Esophagus squamous epithelium (tissue), 5 donors: ENCODE measurements at places on chromosomes 7 and 10.

DNA sequence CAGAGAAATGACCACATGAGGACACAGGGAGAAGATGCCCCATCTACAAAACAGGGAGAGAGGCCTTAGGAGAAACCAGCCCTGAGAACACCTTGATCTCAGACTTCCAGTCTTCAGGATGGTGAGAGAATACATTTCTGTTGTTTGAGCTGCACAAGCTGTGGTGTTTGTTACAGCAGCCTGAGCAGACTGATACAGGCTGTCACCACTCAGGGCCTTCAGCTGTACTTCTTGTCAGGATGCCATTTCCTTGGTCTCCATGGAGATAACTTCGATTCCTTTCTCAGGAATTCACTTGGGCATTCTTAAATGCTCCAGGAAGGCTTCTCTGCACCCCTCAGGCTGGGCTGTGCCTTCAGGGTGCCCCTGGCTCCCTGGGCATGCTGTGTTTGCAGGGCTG lies 85.7 kb upstream of the IGFBP3 start:
- H3K4me1 ChIP-seq, result no peaks in the 10 kb centered on the region
- no peak overlapping the region for H3K4me3 ChIP-seq
- H3K27me3 ChIP-seq, result no peaks in the 10 kb centered on the region
- no peak for DNase-seq

GRCh38 chr10:129404091-129404490 lies 63.0 kb upstream of the MGMT start:
- H3K36me3 ChIP-seq, result no peaks in the 10 kb centered on the region
- H3K4me1 ChIP-seq, result no peaks in the 10 kb centered on the region
- no peak overlapping the region for H3K4me3 ChIP-seq
- no peak for DNase-seq
- no peaks in the 10 kb centered on the region for H3K27me3 ChIP-seq
- H3K27ac ChIP-seq, result no peak overlapping the region

- H3K27ac ChIP-seq, result no peak overlapping the region
- DNase-seq, result no peak
- no peaks in the 10 kb centered on the region for H3K36me3 ChIP-seq
These were observed 95.8 kb upstream of the ABCB5 start for GRCh38 chr7:20519645-20520044.

- no peak for DNase-seq
- no peak overlapping the region for H3K27ac ChIP-seq
- no peaks in the 10 kb centered on the region for H3K27me3 ChIP-seq
- H3K4me1 ChIP-seq, result no peaks in the 10 kb centered on the region
- no peak overlapping the region for H3K4me3 ChIP-seq
These were observed 220.1 kb downstream of the TNS3 start for GRCh38 chr7:47361746-47362215.

GRCh38 chr10:28580825-28581224 lies 47.9 kb downstream of the WAC start:
- H3K36me3 ChIP-seq, result peaks cover 46% of the 10 kb centered on the region
- H3K27ac ChIP-seq, result no peak overlapping the region
- no peaks in the 10 kb centered on the region for H3K4me1 ChIP-seq
- no peak overlapping the region for H3K4me3 ChIP-seq
- DNase-seq, result no peak
- no peaks in the 10 kb centered on the region for H3K27me3 ChIP-seq

- no peaks in the 10 kb centered on the region for H3K27me3 ChIP-seq
- H3K4me1 ChIP-seq, result peaks cover 15% of the 10 kb centered on the region
- no peak for DNase-seq
- H3K36me3 ChIP-seq, result no peaks in the 10 kb centered on the region
- H3K27ac ChIP-seq, result no peak overlapping the region
These were observed 1.7 kb downstream of the LRRC4 start for GRCh38 chr7:128029405-128029995.
